ENCODE measurements at places on chromosomes 12 and 14.
A peak's percentile ranks its signal among the peaks of the same experiment; 100 is the strongest.

DNA sequence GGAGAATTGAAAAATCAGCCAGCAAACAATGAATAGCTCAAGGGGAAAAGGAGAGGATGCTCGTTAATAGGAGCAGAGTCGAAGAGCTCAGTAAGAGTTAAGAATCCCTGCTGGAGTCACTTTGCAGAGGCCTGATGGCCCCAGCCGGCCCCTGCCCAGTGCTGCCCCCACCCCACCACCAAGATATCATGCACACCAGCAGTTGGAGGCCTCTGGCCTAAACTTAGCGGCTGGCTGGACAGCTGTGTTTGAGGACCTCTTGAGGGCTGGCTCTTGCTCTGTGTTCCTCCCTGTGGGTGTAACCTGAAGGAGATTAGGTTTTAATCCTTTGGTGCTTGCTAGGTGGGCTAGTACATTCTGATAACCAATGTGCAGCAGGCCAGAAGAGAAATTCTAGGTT lies 142.0 kb downstream of the PLXNC1 start:
- DNase-seq = no peak

GRCh38 chr12:15423629-15424028 lies 101.3 kb downstream of the PTPRO start:
- DNase-seq = no peak

- DNase-seq = no peak
Measured at GRCh38 chr12:121512561-121512960, 68.3 kb downstream of the KDM2B start.

- DNase-seq = no peak
Measured at GRCh38 chr12:58765076-58765475, 155.2 kb downstream of the LRIG3 start.

- DNase-seq = no peak
Measured at GRCh38 chr12:68001486-68002466, 12.5 kb downstream of the IFNG-AS1 start.

DNA sequence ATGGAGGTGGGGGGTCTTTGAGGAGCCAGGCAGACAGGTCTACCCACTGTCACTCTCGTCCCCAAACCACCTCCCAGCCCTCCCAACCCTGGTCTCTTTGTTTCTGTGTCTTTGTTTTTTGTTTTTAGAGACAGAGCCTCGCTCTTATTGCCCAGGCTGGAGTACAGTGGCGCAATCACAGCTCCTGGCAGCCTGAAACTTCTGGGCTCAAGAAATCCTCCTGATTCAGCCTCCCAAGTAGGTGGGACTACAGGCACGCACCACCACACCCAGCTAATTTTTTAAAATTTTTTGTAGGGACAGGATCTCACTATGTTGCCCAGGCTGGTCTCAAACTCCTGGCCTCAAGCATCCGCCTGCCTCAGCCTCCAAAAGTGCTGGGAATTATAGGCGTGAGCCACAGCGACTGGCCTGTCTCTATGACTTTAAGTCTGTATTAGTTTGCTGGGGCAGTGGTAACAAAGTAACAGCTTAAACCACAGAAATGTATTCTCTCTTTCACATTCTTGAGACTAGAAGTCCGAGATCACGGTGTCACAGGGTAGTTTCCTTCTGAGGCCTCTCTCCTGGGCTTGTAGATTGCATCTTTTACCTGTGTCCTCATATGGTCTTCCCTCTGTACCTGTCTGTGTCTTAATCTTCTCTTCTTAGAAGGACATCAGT lies 26.1 kb downstream of the DTX1 start:
- no peak for DNase-seq

- no peak for DNase-seq
Measured at GRCh38 chr12:49797449-49797776, 30.8 kb downstream of the NCKAP5L start.

GRCh38 chr12:67650388-67651131 lies 2.0 kb downstream of the DYRK2 start:
- peak; percentile 22 for DNase-seq

DNA sequence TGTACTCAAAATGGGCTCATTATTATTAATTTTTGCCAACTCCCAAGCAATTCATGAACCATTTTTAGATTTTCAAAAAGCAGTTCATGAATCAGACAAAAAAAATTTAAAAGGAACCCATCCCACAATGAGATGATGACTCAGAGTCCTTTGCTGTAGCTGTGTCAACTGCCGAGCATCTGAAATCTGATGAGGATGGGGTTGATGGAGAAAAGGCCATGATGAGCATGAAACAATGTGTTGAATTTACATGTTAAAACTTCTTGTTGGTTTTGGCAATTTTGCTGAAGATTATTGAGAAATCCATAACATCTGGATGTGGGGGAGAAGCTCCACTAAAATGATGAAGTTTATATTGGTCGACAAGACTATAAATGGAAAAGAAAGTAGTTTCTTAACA lies 378.0 kb downstream of the FOXG1 start:
- no peak for DNase-seq

DNA sequence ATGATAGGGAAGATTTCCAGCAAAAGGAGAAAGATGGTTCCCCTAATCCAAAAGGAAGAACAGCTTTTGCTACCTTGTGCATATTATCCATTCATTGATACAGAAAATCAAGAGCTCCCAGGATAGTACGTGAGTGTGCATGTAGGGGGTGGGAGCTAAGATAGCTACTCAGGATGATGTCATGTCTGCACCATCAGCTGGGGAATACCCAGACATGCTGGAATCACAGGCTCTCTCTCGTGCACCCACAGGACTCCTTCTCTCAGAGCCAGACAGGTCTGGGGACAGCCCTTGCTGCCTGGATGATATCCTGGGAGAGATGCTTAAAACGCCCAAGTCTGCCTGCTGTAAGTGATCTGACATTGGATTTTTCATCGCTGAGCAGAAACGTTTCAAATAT lies 38.9 kb downstream of the FOXN3 start:
- peak; percentile 35 for DNase-seq

- DNase-seq = no peak
Measured at GRCh38 chr12:69105101-69105962, 134.0 kb upstream of the CPSF6 start.

GRCh38 chr12:123446333-123446713 lies 9.8 kb upstream of the RILPL2 start:
- no peak for DNase-seq

DNA sequence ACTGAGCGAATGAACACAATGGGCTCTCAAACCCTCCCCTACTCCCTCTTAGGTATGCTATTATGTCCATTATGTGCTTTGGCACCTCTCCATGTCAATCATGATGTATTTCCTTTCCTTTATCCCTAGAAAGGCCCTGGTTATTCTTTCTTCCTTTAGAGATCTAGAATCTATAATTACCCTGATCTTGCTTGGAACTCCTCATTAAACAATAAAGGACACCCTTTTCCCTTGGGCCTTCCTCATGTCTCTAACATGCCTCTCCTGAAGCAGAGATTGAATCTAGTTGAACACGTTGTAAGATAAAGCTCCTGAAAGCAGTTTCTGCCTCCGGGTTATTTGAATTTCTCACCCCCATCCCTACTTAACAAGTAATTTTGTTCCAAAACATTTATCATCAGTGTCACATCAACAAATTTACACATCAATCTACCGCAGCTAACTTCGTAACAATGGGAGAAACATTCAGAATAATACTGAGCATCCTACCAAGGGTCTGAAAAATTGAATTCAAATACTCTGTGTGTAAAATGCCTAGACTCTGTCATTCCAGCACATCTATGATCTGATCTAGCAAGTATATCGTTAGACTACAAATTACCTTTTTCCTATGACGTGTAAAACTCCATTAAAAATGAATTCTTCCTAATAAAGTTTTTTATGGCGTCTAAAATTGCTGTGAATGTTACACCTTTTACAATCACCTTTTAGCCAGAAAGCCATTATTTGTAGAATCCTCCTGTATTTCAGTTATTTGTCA lies 5.4 kb downstream of the USP44 start:
- no peak for DNase-seq

- no peak for DNase-seq
Measured at GRCh38 chr12:52056801-52057637, 5.8 kb downstream of the NR4A1 start.

DNA sequence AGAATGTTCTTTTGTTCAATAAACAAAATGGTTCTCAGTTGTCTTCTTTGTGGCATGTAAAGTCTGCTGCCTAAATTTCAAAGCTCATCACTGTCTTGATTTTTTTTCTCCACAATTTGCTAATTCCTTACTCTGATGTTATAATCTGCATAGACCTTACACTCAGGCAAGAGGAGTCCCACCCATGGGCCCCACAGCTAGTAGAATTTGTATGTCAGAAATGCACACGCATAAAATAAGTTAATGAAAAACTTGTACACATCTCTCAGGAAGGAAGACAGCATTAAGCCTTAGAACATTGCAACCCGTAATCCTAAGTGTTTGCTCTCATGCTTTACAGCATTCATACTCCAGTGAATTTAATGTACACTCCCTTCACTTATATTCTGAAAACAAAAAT lies 280.8 kb downstream of the ATXN7L3B start:
- DNase-seq = no peak

DNA sequence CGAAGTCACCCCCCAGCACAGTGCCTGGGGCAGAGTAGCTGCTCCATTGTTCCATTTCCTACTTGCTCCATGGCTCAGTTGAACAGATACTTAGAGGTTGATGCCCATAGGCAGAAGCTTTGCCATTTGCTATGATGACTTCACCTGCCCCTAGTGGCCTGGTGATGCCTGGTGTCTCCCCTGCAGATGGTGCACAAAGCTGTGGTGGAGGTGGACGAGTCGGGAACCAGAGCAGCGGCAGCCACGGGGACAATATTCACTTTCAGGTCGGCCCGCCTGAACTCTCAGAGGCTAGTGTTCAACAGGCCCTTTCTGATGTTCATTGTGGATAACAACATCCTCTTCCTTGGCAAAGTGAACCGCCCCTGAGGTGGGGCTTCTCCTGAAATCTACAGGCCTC lies 10.6 kb downstream of the SERPINA5 start:
- DNase-seq = no peak

- no peak for DNase-seq
Measured at GRCh38 chr14:100340423-100340813, 17.3 kb downstream of the SLC25A47 start.

GRCh38 chr14:53946404-53947093 lies 10.1 kb downstream of the BMP4 start:
- DNase-seq = no peak

DNA sequence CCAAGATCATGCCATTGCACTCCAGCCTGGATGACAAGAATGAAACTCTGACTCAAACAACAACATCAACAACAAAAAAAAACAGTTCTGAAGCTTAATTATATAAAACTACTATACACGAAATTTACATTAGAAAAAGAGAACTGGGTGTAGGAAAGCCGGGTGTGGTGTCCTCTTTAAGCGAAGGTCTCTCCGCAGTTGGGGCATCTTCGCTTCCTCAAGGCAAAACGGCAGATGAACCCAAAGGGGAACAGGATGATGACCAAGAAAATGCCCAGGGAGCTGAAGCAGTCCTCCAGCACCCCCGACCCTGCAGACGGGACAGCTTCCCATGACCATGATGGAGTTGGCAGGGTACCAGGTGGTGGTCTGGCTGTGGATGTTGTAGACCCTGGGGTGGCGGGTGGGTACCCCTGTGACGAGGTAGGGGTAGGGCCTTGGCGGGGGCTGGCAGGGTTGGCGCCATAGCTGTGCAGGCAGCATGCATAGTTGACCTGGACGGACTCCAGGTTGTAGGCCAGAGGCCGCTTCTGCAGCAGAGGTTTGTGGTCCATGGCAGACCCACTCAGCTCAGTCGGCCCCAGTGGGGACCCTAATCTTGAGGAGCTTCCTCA lies 18.2 kb upstream of the BCAT1 start:
- DNase-seq = no peak

GRCh38 chr14:72892103-72892878 lies 1.6 kb downstream of the DPF3 start:
- DNase-seq = peak; percentile 28

- DNase-seq = no peak
Measured at GRCh38 chr12:3920351-3921150, 47.4 kb upstream of the PARP11 start.

GRCh38 chr12:92503029-92503931 lies 199.5 kb upstream of the PLEKHG7 start:
- peak; percentile 35 for DNase-seq

DNA sequence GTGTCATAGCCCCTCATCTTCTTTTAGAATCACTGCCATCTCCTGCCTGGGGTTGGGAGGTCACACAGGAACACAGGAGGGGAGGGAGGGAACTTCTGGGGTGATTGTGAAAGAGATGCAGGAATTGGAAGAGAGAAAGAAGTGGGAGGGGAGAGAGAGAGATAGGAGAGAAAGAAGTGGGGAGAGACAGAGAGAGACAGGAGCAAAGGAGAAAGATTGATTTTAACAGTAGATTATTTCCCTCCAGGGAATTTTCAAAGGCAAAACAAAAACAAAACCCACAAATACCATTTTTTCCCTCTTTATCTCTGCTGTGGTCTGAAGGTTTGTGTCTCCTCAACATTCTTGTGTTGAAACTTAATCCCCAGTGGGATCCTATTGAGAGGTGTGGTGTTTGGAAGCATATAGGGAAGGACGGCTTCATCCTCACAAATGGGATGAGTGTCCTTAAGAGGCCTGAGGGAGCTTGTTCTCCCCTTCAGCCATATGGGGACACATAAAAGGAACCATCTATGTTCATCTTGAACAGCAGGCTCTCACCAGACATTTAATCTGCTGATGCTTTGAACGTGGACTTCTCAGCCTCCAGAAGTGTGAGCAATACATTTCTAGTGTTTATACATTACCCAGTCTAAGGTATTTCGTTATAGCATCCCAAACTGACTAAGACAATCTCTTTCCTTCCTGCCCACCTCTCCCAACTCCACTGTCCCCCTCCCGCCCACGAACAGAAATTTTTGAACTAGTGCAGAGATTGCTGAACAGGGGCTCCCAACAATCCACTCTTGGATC lies 134.9 kb upstream of the MAX start:
- no peak for DNase-seq

GRCh38 chr12:22089486-22089885 lies 43.5 kb downstream of the CMAS start:
- DNase-seq = no peak

GRCh38 chr14:33727606-33728005 lies 223.3 kb downstream of the EGLN3 start:
- DNase-seq = no peak

DNA sequence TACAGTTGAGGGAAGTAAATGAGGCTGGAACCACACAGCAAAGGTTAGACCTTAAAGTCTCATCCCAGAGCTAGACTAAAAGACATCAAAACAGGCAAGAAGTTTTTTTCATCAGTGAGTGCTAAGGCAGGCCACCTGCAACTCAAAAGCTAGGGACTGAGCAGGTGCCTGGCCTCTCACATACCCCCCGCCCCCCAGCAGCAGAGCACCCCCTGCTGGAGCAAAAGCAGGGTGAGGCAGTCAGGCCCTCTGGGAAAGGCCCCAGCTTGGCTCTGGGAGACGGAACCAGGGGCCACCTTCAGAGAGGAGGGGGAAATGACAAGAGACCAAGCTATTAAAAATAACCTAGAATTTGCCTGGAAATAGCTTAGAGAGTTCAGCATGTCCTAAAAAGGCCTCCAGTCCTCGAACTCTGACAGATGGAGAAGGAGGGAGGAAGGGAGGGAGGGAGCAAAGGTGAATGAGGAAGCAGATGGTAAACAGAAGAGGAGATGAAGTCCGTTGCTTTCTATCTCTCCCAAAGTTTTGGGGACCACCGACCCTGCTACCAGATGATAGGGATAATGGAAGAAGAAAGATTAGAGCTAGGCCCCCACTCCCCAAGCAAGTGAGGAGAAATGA lies 1.8 kb downstream of the ITGA7 start:
- peak; percentile 35 for DNase-seq

GRCh38 chr12:110048242-110049027 lies at the start of gene C12orf76:
Gene C12orf76, minus strand, starts transcription at chr12:110048522. Its CDS starts 27 bp downstream, at chr12:110048495.
- DNase-seq = peak; percentile 91

Data from stimulated activated naive CD8-positive, alpha-beta T cell treated with anti-CD3 and anti-CD28 coated beads, Interleukin-15, Interleukin-2, amounts not matched to agents 100 U/mL and 50 U/mL, for 24 hours (primary cell).